Vagina (tissue), 2 donors: ENCODE measurements at places on chromosomes 1 and 21.

GRCh38 chr1:115595279-115596079, 46.3 kb upstream of the VANGL1 start:
- DNase-seq, result no peak

DNA sequence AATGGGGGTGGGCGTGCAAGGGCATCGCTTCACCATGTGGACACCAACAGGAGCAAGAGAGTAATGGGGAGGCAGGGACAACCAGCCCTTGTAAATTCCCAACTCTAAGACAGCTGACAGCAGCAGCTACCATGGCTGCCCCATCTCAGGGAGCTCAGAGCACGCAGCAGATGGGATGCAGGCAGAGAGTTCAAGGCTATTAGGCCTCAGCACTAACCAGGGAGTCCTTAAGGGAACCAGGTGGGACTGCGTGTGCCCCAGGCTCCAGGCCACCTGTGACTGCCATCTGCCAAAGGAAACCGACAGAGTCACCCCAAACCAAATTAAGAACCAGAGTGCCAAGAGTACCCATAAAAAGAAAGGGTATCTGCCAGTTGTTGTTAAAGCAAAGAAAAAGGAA, 33.7 kb upstream of the PRDM2 start:
- no peak for DNase-seq

GRCh38 chr21:42317826-42318746, 2.9 kb upstream of the TFF3 start:
- DNase-seq, result peak; percentile 92

DNA sequence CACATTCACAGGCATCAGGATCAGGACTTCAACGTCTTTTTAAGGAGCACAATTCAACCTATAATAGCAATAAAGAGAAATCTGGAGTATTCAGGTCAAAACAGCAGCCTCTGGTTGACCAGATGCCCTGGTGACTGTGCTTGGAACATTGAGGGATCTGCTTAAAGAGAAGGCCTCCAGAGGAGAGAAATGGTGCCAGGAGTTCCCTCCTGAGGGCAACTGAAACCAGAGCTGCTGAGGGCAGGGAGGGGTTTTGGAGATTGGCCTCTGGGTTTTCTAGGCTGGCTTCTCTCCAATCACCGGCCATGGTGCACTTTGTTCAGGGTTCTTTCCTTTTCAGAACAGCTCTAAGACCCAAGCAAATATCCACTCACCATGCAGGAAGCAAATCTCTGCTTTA, 190.7 kb upstream of the KIAA0040 start:
- DNase-seq, result no peak

DNA sequence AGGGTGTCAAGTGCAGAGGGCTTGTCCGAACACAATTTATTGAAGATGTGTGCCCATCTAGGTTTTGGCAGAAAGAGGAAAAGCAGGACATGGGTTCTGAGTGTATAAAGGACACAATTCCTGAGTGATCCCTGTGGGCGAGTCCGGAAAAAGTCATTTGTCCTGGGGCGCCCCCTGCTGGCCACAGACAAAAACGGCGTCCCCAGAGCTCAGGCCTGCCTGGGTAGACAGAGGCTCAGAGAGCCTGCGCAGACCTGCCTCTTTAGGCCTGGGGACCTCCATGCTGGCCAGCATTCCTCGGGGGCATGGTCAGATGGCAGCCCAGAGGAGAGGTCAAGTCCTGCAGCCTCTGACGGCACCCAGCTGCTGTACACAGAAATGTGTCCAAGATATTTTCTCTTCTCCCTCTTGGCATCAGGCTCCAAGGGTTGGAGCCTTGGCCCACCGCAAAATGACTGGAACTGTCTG, 65.5 kb upstream of the LRP8 start:
- no peak for DNase-seq

DNA sequence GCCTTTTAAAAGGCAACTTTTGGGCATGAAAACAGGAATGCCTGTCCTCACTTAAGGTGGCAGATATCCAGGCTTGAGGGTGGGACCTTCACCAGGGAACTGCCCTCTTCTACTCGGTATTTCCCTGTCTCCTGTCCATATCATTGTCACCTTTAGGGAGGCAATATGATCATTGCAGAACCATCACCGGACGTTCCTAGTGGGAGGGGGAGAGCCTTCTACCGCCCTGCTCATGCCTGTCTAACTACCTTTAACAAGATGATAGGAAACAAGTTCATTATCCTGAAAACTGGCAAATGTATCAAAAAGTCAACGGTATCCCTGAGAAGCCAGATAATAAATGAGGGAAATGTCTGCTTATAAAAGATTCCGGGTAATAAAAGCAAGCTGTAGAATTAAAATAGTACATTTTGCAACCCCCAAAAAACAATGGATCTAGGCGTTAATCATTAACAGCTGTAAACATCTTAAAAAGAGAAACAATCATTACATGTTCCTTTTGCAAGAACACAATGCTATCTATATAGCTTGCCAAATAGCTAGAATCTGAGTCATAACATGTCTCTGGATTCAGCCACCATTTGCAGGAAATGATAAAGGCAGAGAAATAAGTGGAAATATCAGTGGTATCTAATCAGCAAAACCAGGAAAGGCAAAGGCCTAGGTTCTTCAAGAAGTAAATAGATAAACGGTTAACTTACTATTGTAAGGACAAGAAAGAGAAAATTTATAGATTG, 852.9 kb upstream of the ADGRL4 start:
- DNase-seq, result no peak

- no peak for DNase-seq
Observed at GRCh38 chr1:1130206-1131120, 14.6 kb upstream of the C1orf159 start.

DNA sequence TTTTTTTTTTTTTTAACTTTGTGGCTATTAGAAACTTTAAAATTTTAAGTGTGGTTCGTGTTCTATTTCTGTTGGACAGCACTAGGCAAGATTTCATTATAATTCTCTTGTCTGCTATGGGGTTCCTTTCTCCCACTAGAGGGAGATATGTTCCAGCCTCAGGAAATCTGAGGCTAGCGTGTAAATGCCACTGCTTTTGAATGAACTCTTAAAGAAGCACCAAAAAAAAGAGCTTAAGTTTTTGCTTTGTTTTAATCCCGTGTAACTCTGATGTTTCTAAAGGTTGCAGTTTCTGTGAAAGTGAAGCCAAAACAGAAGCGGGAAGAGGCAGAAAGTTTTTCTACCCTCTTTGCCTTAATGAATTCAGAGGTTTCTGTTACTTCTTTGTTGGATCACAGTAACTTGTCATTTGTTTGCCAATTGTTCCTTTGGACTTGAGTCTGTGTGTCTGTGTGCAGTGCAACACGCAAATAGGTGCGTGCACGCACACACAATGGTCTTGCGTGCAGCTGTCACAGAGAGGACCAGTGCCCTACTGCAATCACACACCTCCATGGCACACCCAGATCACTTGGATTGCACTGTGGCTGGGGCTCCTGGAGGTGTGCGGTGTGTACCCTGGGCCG, 32.3 kb downstream of the HHAT start:
- DNase-seq, result no peak
